ENCODE measurements at places on chromosomes 7 and 10. TPM values are rescaled to one million over a fixed set of nuclear protein-coding genes. Genes with fewer than 3 reads are reported as not detected.

DNA sequence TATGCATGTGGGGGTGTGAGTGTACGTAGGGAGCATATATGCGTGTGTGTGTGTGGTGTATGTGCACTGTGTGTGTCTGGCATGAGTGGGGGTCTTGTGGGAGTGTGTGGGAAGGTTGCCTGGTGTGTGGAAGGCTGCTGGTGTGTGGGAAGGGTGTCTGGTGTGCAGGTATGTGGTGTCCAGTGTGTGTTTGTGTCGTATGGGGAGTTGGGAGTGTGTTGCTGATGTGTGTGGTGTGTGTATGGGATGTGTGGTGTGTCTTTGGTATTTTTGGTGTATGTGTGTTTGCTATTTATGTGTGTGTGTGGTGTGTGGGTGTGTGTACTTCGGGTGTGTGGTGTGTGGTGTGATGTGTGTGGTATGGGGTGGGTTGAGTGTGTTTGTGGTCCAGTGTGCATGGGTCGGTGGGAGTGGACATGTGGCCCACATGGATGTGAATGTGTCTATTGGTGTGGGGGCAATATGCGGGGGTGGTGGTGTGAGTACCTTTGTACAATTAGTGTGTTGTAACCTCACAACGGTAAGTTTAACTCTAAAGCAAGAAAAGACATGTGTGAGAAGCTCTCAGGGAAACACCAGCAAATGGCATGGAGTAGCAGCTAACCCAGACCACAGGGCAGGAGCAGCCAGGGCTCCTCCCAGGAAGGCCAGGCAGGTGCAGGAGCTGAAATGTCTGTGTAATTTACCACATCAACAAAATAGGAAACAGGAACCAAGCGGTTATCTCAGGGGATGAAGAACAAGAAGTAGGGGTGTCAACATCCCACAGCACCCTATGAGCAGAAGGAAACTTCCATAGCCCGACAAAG is 11.9 kb downstream of the ANTXRL start:
- DNase-seq, result no peak
- H3K4me1 ChIP-seq, result no peaks in the 10 kb centered on the region
- H3K4me3 ChIP-seq, result no peak overlapping the region

The CYP26A1 gene
- not detected for total RNA-seq

DNA sequence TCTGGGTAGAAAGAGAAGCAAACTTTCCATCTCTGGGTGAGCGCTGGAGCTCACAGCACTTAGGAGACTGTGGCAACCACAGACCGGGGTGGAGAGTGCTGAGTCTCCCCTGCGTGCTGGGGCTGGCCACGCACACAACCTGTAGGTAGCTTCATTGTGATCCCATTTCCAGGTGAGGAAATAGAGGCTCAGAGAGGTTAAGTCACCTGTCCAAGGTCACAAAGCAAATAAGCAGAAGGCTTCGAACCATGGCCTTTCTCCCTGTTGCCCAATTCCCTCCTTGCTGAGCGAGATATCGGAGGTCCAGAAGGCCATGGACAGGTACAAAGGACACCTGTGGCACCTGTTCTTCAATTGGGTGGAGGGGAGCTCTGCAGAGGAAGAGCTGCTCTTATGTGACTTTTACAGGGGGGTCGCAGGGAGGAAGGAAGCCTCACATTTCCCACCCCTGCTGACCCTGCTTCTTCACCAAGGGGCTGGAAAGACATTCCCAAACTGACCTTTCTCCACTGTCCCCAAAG is 39.4 kb downstream of the ZCCHC24 start:
- DNase-seq, result no peak
- no peaks in the 10 kb centered on the region for H3K27me3 ChIP-seq
- H3K27ac ChIP-seq, result no peak overlapping the region
- no peak overlapping the region for H3K4me3 ChIP-seq

DNA sequence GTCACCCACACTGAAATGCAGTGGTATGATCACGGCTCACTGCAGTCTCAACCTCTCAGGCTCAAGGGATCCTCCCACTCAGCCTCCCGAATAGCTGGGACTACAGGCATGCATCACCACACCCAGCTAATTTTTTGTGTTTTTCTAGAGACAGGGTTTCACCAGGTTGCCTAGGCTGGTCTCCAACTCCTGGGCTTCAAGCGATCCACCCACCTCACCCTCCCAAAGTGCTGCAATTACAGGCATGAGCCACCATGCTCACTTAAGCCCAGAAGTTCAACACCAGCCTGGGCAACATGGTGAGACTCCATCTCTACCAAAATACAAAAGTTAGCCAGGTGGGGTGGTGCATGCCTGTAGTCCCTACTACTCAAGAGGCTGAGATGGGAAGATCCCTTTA is 33.5 kb downstream of the GDI2 start:
- peaks cover 24% of the 10 kb centered on the region for H3K4me1 ChIP-seq
- peaks cover 42% of the 10 kb centered on the region for H3K36me3 ChIP-seq
- 0 out of 2 replicates have a peak overlapping the region, but pooled peaks have one; percentile 11 for H3K27ac ChIP-seq

- no peaks in the 10 kb centered on the region for H3K36me3 ChIP-seq
Measured at GRCh38 chr10:74652664-74653063, 173.7 kb upstream of the KAT6B start.

DNA sequence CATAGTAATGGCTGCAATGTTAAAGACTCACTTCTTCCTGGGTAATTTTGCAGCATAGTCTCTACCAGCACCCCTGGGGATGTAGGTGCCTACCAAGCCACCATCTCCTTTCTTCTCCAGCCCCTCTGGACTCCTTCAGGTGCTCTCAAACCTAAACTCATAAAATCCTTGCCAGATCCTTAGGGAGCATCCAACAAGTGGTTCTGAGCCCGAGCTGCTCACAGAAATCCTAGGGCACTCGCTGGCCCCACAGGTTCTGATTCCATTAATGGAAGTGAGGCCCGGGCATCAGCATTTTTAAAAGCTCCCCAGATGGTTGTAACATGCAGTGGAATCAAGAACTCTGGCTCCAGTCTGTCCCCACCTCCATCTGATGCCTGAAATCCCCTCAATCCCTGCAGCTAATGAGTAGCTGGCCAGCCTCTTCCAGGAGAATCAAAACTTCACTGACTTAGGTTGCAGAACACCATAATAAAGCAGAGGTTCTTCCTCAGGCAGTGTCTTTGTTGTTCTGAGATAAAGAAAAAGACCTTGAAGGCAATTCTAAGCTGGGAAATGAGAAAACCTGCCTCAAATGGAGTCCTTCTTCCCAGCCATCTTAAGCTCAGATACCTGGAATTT is 336.8 kb downstream of the KCNMA1 start:
- DNase-seq, result no peak
- H3K36me3 ChIP-seq, result no peaks in the 10 kb centered on the region
- peaks cover 27% of the 10 kb centered on the region for H3K4me1 ChIP-seq
- H3K4me3 ChIP-seq, result no peak overlapping the region

- no peak overlapping the region for H3K4me3 ChIP-seq
- no peaks in the 10 kb centered on the region for H3K27me3 ChIP-seq
- DNase-seq, result no peak
- peaks cover 94% of the 10 kb centered on the region for H3K36me3 ChIP-seq
Measured at GRCh38 chr10:119049777-119050176, 20.3 kb downstream of the NANOS1 start.
